ENCODE measurements at places on chromosomes 7 and 10.
A peak's percentile ranks its signal among the peaks of the same experiment; 100 is the strongest.

DNA sequence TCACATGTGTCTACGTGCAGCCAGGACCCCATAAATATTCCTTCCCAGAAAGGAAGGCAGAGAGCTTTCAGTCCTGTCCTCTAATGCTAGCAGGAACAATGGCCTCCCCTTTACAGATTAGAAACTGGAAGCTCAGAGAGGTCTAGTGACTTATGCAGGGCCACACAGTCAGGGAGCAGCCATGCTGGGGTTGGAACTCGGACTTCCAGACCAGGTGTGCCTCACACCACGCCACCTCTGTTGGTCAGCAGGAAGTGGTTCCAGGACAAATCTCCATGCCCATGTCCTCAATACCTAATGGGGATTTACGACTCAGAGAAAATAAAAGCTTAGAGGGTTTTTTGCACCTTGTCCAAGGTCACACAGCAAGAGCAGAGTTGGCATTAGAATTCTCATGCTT is 378.9 kb downstream of the RPS24 start:
- no peak for DNase-seq

GRCh38 chr10:13624630-13625029 is 37.9 kb downstream of the PRPF18 start:
- no peak for DNase-seq

- no peak for DNase-seq
These were observed 385.5 kb downstream of the PCDH15 start for GRCh38 chr10:54415483-54415882.

- no peak for DNase-seq
These were observed 29.3 kb upstream of the GGCT start for GRCh38 chr7:30533886-30534285.

GRCh38 chr10:18279173-18279572 is 138.9 kb downstream of the CACNB2 start:
- no peak for DNase-seq

- peak; percentile 72 for DNase-seq
These were observed 160.7 kb upstream of the ZNF32 start for GRCh38 chr10:43809211-43809930.

DNA sequence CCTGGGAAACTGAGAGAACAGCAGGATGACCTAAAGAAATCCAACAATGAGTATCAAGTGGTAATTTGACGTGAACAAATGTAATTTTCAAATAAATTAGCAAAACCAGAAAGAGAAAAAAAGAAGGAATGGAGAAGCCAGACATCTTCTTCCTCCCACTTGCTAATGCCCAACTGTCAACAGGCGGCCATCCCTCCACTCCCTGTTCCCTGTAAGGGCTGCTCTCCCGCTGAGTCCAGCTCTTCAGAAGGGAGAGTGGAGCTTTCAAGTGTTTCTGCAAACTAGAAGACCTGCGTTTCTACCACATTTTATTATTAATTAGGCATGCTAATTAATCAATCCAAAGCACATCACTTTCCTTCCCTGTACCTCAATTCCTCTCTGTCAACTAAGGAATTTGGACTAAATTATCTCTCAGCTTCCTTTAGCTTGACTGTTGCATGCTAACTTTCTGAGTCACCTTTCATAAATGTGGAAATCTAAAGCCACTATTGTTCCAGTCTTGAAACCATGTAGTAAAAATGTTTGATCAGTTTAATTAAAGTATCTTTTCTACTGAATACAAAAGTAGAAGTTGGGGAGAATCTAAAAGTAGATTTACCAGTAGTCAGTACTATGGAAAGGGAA is 48.4 kb upstream of the CUL1 start:
- no peak for DNase-seq

DNA sequence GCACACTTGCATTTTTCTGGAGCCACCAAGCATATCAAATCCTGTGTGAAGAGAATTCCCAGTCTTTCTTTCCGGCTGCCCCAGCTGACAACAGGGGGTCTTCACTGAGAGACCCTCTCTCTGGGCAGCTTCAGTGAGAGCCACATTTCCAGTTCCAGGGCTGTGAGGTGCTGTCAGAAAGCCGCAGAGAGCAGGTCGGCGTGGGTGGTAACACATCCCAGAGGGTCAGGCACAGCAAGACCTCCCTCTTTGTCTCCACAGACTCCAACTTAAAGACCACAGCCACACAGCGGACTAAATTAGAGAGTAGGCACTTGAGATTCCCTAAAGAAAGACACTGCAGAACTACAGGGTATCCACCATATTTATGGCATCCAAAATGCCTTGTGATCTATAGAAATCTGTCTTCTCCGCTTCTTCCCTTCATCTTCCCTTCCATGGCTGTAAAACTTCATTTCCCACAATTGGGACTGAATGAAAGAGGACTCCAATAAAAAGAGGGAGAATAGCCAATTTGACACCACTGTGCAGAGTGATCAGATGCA is 116.0 kb upstream of the C7orf33 start:
- peak; percentile 46 for DNase-seq

DNA sequence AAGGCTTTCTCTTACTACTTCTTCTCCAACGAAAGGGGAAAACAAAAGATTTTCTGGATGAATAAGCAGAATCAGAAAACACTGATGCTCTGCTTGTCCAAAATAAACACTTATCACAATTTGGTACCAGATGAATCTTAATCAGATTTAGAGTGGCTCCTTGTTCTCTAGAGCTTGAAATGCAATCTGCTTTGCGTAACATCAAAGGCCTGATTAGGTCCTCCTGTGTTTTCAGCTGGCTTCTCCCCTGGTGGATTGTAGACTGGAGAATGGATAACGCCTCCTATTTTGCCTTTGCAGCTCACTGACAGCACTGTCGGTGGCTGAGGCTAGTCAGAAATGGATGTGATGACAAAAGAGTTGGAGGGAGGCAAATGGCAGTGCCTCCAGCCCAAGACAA is 91.2 kb downstream of the FAM13C start:
- peak; percentile 33 for DNase-seq

GRCh38 chr10:4351723-4352413 is 474.1 kb upstream of the AKR1E2 start:
- peak; percentile 23 for DNase-seq

GRCh38 chr10:34187201-34187600 is 627.9 kb downstream of the PARD3 start:
- peak; percentile 47 for DNase-seq

DNA sequence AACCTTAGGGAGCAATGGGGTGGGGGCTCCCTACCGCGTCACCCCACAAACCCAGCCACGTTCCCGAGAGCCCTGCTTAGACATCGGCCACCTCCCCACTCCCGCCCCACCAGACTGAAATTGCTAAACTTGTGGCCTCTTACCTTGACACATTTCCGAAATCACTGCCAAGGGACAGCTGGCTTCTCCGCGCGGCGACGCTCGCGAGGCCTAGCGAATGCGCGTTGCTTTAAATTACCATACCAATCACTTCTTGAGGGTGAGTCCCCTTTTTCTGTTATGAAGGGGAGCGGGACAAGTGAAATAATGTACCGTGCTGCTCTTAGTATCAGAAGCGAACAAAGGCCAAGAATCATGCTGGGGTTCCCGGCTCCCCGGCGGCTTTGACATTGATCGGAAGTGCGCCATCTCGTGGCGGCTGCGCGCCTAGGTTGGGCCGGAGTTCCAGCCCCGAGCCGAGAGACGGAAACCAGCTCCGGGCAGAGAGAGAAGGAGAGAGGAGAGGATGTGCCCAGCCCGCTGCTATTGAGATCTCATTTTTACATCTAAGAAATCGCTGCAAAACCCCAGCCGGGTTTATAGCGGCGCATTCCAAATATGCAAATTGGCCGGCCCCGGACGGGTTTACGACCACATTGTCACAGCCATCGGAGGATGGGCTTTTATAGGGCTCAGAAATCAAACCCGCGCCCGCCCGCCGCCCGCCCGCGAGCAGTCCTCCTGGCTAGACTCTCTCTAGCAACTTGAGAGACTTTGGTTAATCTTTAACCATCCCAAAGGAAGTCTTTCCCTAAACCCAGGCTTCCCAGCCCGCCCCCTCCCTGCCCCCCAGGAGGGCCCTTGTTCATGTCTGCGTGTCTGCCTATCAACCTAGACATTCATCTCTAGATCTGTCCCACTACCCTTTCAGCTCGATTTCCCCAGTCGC is 5.3 kb downstream of the HOXA11 start:
- DNase-seq = peak; percentile 92

DNA sequence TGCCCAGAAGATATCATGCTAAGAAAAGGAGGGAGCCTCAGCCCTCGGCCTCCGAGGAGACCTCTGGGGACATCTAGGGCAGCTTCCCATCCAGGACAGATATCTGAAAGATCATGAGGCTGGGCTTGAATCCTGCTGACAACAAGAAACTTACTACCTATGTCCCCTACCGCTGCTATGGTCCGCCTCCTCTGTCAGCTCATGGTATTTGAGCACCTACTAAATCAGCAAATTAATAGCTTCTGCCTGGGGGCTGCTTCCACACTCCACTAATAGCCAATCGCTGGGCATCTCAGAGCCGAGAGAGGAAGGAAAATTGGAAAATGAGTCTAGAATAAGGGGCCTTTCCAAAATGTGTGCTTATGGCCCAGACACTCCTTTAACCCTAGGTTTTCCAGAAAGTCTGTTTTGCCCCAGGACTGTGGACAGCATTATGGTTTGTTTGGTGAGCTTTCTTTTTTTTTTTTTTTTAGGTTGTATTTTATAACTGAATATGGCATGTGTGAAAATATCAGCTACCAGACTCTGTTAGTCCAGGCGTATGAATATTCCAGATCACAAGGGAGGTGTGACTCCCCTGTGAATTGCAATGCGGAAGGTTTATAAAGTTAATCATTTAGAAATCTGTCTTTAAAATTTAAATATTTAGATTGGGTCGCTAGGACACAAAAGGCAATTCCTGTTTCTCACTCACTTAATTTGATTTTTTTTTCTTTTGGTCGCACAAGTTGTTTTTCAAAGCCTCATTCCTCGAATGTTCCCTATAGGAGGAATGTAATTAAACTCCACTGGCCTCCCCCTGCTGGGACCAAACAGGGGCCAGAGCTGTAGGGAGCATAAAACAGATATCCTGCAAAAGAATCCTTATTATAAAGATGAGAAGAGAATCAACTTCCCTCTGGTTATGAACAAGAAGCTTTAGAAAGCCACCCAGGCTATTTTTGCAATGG is 89.4 kb downstream of the PARP12 start:
- no peak for DNase-seq

DNA sequence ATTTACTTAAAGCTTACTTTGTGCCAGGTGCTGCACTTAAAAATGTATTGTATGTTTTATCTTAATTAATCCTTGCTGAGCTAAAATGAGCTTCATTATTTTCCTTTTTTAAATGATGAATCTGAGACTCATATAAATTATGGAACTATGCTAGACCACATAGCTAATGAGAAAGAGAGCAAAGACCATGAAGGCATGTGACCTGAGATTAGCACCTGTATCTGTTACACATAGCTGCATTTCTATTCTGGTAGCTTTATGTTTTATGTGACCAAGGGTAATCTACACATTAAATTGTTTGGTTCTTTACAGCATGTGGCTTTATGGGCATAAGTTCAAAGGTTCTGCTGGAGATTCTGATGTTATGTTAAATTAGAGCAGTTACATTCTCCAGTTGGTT is 839.1 kb upstream of the SORCS1 start:
- DNase-seq = no peak

DNA sequence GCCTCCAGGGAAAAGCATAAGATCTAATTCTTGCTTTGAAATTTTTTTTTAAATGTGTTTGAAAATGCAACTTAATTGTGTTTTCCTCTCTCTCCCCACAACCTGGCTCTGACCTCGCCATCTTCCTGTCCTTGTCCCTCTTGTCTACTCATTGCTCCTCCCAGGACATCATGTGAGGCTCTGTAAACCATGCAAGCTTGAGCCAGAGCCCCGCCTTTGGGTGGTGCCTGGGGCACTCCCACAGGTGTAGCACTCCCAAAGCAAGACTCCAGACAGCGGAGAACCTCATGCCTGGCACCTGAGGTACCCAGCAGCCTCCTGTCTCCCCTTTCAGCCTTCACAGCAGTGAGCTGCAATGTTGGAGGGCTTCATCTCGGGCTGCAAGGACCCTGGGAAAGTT is 9.8 kb upstream of the CDHR1 start:
- DNase-seq = no peak

DNA sequence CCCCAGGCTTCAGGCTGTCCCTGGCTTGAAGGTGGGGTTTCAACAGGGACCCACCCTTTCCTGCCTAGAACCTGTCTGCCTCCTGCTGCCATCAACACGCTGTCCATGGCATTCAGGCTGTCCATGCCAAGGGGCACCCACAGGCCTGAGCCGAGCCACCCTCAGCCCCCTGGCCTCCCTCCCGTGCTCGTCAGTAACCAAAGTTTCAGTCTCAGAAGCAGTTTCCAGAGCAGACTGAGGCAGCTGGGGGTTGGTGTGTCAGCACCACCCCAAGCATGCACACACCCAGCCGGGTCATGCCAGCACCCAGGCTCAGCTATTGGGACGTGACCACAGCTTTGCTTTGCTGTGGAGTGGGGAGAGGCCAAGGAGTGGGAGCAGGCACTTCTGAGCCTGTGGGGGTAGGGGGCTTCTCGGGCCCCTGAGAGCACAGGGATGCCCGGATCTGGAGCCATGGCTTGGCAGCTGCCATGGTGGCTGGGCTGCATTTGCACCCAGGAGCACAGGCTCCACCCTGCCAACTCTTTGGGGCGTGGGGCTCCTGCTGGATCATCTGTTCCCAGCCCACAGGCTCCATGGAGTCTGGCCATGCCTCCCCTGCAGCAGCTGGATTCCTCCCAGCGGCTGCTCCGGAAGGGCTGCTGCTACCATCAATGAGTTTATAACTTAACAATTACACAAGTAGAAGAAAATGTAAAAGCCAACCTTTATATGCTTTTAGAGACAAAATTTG is 314.5 kb upstream of the SEMA3C start:
- DNase-seq = no peak

DNA sequence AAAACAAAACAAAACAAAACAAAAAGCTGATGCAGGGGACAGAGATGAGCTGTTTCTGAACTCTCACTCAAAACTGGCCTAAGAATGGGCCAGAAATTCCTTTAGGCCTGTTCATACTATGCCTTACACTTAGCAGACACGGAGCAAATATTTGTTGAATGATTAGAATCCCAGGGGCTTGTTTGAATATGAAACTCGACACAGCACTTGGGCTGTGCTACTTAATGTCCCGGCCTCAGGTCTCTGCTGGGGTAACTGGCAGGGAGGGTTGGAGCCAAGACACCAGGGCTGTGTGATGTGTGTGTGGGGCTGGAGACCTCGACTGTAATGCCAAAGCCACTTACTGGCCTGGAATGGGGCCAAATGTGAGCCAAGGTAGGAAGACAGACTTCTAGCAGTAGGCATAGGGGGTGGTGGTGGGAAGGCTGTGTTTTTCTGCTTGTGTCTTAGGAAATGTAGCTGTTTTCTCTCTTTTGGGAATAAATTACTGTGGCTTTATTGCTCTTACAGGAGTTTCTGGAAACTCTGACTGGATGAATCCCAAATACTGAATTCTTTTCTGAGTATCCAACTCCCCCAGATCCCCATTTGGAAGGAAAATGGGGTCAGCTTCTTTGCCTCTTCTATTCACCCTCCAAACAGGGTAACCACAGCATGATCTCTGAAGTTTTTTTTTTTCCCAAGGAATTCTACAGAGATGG is 66.7 kb downstream of the EMX2 start:
- peak; percentile 11 for DNase-seq

DNA sequence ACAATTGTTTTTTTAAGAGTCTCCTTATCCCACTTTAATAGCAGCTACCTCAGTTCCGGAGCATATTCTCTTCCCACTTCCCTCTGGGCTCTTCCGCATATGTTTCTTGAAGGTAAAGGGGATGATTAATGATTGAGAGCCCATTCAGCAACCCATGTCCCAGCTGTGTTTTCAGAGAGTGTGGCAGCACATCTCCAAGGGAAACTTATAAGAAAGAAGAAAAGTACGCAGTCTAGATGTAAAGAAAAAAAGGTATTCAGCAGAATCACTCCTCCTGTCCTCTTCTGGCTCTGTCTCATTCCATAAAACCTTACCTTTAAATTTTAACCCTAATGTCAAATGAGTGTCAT is 9.7 kb upstream of the ANKRD7 start:
- no peak for DNase-seq

GRCh38 chr10:31958856-31959255 is 30.2 kb upstream of the ARHGAP12 start:
- no peak for DNase-seq
